ENCODE measurements at places on chromosomes 13 and 19. TPM values are rescaled to one million over a fixed set of nuclear protein-coding genes. Genes with fewer than 3 reads are reported as not detected.

The SCEL gene
- total RNA-seq: not detected

The ZSCAN5C gene
- not detected for total RNA-seq

The MYADM gene
- 165 TPM for total RNA-seq

The ADM5 gene
- 0.73 TPM for total RNA-seq

The CYP2A7 gene
- total RNA-seq: not detected

The CLEC11A gene
- total RNA-seq: 6.0 TPM

The GJB6 gene
- not detected for total RNA-seq

The CLC gene
- not detected for total RNA-seq

The NLRP7 gene
- total RNA-seq: not detected

The MAST1 gene
- 0.32 TPM for total RNA-seq

The HSD11B1L gene
- total RNA-seq: 9.7 TPM

The PLIN4 gene
- total RNA-seq: not detected

The LCP1 gene
- not detected for total RNA-seq

The OSCAR gene
- total RNA-seq: 0.32 TPM

The RAB11B gene
- total RNA-seq: 130 TPM

The TEX26 gene
- not detected for total RNA-seq

The SAMD4B gene
- total RNA-seq: 101 TPM

The PPM1N gene
- 0.29 TPM for total RNA-seq

The GAMT gene
- 31.2 TPM for total RNA-seq

The LRRC25 gene
- not detected for total RNA-seq

The ZNF530 gene
- total RNA-seq: 2.4 TPM

The NCAN gene
- not detected for total RNA-seq

The SAE1 gene
- 110 TPM for total RNA-seq

The UBE2L5 gene
- not detected for total RNA-seq

The MTUS2 gene
- total RNA-seq: 0.05 TPM

The TTYH1 gene
- total RNA-seq: not detected

The FSD1 gene
- total RNA-seq: 13.3 TPM

The OR7C1 gene
- total RNA-seq: not detected

The ZNF649 gene
- total RNA-seq: 12.6 TPM

The ZNF99 gene
- total RNA-seq: not detected

The THSD1 gene
- 3.1 TPM for total RNA-seq

The DKKL1 gene
- total RNA-seq: 4.4 TPM

The RNF113B gene
- total RNA-seq: not detected

The POU2F2 gene
- 1.0 TPM for total RNA-seq

The DZIP1 gene
- total RNA-seq: 45.0 TPM

The AP2S1 gene
- total RNA-seq: 226 TPM

The MYO9B gene
- total RNA-seq: 93.3 TPM

The CFAP97D2 gene
- total RNA-seq: not detected

The LINGO3 gene
- total RNA-seq: 0.54 TPM

The OR7D2 gene
- total RNA-seq: 0.86 TPM

The ALG11 gene
- 49.1 TPM for total RNA-seq

The IL12RB1 gene
- total RNA-seq: 0.50 TPM

The KLK14 gene
- not detected for total RNA-seq

The MYH14 gene
- not detected for total RNA-seq

The GFY gene
- not detected for total RNA-seq

The METTL21C gene
- not detected for total RNA-seq

The LGALS16 gene
- total RNA-seq: not detected

All from osteocyte (in vitro differentiated cells).